ENCODE measurements at places on chromosomes 4 and X. TPM values are rescaled to one million over a fixed set of nuclear protein-coding genes. Genes with fewer than 3 reads are reported as not detected.

The FGF13 gene
- total RNA-seq: 7.4 TPM

The CENPVL1 gene
- not detected for total RNA-seq

The TMPRSS11D gene
- total RNA-seq: 0.05 TPM

The SGMS2 gene
- total RNA-seq: 25.6 TPM

The RNF150 gene
- total RNA-seq: 1.7 TPM

The UGT8 gene
- total RNA-seq: 6.8 TPM

The NSD2 gene
- total RNA-seq: 84.9 TPM

The SLBP gene
- total RNA-seq: 117 TPM

The UGT2B10 gene
- not detected for total RNA-seq

The DUX4 gene
- not detected for total RNA-seq

The NUDT10 gene
- 0.19 TPM for total RNA-seq

The BEND2 gene
- not detected for total RNA-seq

The SMARCA1 gene
- 19.3 TPM for total RNA-seq

The TSPAN7 gene
- total RNA-seq: not detected

The CCDC120 gene
- 0.48 TPM for total RNA-seq

The SH3TC1 gene
- total RNA-seq: 19.3 TPM

The MXRA5 gene
- not detected for total RNA-seq

The CT45A2 gene
- not detected for total RNA-seq

All from A375 (cell line).